ENCODE measurements at places on chromosomes 13 and 19.

GRCh38 chr13:39401756-39402155 lies 201.2 kb downstream of the LHFPL6 start:
- no peak for ATAC-seq

DNA sequence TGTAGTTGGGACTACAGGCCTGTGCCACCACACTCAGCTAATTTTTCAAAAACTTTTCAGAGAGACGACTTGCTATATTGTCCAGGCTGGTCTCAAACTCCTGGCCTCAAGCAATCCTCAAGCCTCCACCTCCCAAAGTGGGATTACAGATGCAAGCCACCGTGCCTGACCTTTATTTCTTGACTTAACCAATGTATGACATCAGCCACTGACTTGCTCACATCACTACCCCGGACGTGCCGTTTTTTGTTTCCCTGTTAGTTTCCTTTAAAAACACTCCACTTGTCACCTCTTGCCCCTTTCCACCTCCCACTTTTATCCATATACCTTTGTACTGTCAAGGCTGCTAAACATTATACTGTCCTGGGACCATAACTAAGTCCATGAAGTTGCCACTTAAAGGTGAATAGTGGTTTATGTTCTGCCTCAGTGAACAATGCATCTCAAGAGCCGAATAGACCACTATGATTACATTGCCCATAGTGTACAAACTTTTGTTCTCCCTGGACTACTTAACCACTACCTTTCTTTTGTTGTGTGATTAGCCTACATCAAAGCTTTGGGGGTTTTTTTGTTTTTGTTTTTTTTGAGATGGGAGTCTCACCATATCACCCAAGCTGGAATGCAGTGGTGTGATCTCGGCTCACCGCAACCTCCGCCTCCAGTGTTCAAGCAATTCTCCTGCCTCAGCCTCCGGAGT lies 2.3 kb upstream of the EPHX3 start:
- no peak for ATAC-seq

GRCh38 chr13:43245374-43245964 lies 222.1 kb downstream of the DNAJC15 start:
- no peak for ATAC-seq

DNA sequence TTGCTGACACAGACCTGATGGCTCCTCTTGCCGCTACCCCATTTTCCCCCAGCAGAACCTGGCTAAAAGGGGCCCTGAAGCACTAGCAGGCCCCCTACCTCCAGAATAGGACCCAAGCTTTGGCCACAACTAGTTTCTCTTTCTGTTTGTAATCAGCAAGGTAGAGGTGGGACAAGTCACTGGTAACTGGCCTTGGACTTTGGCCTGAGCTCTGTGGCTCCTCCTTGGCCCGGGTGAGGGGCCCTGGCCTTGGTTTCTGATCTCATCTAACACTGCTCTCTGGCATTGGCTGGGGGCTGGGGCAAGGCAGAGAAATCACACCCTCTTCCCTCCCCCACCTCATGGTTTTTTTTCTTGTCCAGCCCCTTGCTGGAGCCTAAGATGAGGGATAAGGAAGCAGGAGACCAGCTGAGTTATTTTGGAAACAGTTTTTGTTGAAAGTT lies 2.1 kb downstream of the CALM3 start:
- no peak for ATAC-seq

- ATAC-seq, result no peak
These were observed 127.1 kb upstream of the SPACA7 start for GRCh38 chr13:112248862-112249592.

DNA sequence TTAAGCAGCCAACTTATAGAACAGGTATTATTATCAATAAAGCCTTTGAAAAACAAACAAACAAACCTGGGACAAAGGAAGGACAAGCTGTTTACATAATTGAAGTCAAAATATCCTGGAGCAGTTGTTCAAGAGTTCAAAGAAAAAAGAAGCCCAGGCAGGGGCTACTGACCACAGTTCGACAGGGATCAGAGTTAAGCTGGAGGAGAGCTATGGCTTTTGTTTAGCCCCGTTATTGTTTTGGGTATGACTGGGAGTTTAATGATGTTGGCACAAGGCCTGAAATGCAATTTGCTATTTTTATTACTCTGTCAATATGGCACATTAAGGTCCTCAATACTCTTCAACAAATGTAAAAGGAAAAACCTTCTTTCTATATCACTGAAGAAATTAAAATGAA lies 624.4 kb upstream of the KLHL1 start:
- no peak for ATAC-seq

DNA sequence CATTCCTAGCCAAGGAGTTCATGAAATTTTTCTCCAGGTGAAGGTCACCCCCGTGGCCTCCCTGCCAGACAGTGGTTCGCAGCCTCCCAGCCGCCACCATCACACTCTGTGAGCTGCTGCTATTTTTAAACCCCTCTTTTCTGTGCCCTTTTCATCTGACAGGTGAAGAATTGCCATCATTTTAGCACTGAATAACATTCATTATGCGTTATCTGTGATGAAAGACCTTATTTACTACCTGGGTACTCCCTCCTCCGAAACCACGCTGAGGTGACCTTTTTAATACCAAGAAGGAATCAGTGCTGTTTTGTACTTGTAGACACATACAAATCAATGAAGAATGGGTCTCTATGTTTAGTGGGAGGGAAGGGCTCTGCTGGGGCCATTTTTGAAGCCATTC lies 148.9 kb upstream of the GPR12 start:
- no peak for ATAC-seq

GRCh38 chr19:3782903-3783302 lies 3.3 kb downstream of the MATK start:
- ATAC-seq, result no peak

- no peak for ATAC-seq
These were observed 6.6 kb upstream of the DACH1 start for GRCh38 chr13:71873418-71874247.

DNA sequence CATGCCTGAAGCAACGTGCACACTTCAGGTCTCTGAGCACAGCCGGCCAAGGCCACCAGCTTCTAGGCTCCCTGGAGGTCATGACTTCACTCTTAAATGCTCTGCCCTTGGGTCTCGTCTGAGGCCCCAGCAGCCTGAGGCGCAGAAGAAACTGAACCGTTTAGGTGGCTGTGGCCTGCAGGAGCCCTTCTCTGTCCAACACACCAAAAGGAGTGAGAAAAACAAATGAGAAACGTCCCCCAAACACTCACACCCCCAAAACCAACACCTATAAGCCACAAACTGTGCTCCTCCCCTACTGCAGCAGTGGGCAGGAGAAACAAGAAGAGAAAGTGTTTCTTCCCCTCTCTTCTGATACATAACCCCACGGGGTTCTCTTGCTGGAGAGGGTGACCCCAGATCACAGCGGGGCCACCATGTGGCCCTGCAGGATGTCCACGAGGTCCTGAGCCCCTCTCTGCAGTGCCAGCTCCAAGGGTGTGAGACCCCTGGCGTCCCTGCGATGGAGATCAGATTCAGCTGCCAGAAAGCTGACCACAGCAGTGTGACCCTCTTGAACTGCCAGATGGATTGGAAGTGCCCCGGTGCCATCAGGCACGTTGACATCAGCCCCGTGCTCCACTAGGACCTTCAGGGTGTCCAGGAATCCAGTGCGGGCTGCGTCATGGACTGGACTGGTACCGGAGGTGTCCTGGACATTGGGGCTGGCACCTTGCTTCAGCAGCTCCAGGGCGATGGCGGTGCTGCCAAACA lies 1.0 kb upstream of the KRI1 start:
- ATAC-seq, result peak; percentile 12

- no peak for ATAC-seq
These were observed 7.1 kb downstream of the MATK start for GRCh38 chr19:3778899-3779723.

DNA sequence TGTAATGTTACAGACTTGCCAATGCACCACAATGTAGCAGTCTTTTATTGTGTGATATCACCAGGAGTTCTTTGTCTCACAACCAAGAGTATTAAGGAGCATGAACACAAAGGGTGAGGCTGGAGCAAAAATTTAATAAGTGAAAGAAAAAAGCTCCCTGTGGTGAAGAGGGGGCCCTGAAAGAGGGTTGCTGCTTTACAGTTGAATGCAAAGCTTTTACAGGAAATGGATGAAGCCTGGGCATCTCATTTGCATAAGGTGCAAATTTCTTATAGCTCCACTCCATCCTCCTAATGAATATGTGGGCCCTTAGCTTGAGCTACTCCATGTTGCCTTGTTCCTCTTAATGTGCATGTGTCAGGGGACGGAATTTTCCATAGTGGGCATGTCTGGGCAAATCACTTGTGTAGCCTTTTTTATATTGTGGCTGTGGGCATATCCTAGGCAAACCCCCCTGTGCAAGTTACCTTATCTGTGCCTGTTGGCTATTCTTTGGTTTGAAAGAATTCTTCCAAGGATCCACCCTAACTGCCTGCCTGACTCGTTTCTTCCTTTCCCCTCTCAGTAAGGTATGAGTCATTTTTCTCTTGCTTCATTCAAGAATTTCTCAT lies 45.3 kb upstream of the TRPC4 start:
- ATAC-seq, result no peak

DNA sequence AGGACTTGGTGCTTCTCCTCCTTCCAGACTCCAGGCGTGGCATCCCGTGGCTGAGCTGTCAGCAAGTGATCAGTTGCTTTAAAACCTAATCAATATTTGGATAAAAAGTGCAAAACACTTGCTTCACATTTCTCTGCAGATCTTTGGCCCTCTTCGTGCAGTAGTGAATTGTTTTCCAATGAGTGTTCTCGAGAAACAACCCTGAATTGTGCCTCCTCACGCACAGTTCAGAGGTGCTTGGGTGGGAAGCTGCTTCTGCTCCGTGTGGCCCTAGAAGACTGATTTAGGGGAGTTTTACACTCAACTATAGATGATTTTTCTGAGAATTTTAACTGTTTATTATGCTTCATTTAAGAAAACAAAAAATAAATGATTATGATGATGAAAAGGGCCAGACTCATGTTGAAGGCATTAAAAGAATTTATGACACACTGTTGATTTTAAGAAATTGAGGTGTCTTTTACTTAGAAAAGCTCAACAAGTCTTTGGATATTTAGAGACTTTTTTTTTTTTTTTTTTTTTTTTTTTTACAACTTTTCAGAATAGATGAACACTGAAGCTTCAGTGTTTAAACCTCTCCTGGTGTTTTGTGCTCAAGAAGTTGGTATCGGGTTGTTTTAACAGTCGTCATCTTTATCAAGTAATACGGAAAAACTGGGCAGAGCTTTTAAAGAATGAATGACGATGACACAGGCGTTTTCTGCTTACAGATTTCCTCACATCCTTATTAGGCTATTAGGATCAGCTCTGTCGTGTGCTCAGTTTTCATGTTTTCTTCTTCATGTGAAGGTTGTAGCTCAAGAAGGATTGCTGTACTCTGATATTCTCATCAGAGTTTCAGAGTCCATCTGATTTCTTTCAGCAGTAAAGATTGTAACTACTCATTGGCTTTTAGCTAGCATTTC lies 39.5 kb upstream of the TEX29 start:
- ATAC-seq, result no peak

- ATAC-seq, result peak; percentile 7
These were observed 857 bp downstream of the IER2 start for GRCh38 chr19:13150931-13151604.

DNA sequence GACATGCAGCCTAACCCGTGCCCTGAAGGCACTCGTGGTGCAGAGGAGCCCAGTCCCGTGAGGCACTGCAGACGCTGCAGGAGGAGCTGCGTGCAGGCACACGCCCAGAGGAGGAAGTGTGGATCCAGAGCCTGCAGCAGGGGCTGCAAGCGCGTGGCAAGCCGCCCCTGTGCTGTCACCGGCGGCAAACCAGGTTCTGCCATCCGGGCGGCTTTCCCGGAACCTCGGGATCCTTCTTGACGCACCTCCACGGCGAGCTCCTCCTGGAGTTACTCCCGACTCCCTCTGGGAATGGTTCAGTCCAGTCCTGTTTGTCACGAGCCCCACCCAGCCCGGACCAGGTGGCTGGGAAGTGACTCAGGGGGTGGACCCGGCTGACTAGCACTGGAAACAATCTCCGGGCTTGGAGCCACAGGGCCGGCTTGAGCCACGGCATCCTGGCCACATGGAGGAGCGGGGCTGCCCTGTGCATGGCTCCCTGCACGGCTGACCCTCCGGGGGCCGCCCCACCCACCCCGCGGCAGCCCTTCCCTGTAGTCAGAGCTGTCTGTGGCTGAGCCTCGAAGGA lies 10.2 kb downstream of the DPP9 start:
- ATAC-seq, result no peak

DNA sequence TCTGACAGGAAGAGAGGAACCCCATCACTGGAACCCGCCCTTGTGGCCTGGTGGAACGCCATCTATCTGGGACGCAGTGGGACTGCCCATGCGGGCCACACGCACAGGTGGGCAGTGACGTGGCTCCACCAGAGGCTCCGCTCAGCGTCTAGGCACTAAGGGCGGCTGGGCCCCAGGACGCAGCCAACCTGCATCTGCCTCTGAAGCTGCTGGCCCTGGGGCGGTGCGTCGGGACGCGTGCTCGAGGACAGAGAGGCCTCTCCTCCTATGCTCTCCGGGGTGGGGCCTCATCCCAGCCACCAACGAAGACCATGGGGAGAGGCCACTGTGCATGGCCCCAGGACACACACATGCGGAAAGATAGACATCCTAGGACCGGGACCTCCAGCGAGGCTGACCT lies 18.1 kb downstream of the IZUMO4 start:
- no peak for ATAC-seq

Measured in activated T-helper 17 cell treated with anti-CD3 and anti-CD28 coated beads, Interleukin-2, amount 50 U/mL, for 72 hours (primary cell).